ENCODE measurements at places on chromosomes 16 and 17.

DNA sequence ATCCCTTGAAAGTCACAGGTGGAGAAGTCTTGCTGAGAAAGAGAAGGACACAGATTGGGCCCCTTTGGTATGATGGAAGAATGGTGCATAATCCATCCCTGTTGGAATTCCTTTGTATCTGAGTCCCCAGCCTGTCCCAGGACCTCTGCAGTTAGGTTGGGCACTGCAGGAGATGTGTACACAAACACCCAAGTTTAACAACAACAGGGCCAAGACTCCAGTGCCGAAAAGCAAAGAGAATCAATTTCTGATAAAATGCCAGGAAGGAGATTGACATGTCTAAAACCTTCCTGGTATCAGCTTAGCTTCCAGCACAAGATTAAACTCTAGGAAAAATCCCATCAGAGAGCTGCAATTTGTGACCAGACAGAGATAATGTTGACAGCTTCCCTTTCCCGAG is 32.9 kb downstream of the KATNIP start:
- DNase-seq = no peak

- no peak for DNase-seq
These were observed 64.5 kb upstream of the RBFOX1 start for GRCh38 chr16:7268182-7268581.

GRCh38 chr16:49483251-49483650 is 109.6 kb downstream of the C16orf78 start:
- no peak for DNase-seq

DNA sequence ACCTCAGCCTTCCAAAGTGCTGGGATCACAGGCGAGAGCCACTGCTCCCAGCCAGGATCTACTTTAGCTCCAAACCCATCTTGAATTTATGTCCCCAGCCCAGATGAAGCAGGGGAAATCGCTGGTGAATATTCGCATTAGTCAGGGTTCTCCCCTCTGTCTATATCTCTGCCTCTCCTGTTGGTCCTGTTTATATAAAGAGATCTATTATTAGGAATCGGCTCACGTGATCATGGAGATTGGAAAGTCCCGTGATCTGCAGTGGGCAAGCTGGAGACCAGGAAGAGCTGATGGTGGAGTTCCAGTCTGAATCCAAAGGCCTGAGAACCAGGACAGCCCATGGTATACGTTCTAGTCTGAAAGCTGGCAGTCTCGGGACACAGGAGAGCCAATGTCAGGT is 382.8 kb downstream of the SEC14L1 start:
- DNase-seq = no peak

GRCh38 chr17:75263055-75263454 is 1.4 kb downstream of the MRPS7 start:
- no peak for DNase-seq

DNA sequence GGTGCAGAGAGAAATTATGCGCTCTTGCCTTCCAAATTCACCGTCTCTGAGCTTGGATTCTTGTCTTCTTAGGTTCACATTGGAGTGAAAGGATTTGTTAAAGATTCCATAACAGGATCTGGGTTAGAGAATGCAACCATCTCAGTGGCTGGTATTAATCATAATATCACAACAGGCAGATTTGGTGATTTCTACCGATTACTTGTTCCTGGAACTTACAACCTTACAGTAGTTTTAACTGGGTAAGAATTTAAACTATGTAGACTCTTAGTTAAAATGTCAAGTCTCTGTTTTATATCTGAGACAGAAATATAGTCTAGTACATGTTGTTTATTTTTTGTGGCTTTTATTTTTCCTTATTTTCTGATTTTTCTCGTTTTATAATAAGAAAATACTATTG is 42.9 kb downstream of the CPD start:
- no peak for DNase-seq
